Nucleus accumbens (tissue), 56 donors: ENCODE measurements at places on chromosomes 7 and 10.

DNA sequence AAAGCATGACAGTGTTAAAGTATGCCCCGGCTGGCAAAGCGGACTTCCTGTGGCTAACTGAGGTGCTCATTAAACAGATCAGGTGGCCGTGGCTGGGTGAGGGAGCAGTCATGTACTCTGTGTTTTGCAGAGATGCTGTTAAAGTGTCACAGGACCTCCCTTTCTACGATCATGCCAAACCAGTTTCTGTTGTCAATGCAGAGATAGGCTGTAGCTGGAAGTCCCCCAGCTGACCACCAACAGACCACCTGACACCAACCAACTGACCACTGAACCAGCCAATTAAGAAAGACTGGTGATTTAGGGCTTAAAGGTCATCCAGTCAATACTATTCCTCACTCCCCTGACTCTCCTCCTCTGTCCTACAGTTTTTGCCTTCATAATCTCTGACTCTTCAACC is 431.1 kb upstream of the LRGUK start:
- no peak for DNase-seq

- no peak for DNase-seq
These were observed 25.7 kb upstream of the LRRC4 start for GRCh38 chr7:128056901-128057300.

DNA sequence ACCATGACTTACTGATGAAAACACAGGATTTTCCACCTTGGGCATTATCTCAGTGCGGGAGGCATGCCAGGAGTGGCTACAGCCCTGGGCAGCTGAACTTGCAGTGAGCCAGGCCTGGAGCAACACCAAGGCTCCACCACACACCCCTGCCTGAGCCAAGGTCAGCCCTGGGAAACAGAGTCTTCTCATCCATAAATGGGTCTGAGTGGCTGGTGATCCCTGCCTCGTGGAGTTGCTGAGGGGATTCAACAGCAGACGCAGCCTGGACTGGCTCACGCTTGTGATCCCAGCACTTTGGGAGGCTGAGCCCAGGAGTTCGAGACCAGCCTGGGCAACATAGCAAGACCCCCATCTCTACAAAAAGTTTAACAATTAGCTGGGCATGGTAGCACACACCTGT is 32.2 kb downstream of the SPOCK2 start:
- no peak for DNase-seq

DNA sequence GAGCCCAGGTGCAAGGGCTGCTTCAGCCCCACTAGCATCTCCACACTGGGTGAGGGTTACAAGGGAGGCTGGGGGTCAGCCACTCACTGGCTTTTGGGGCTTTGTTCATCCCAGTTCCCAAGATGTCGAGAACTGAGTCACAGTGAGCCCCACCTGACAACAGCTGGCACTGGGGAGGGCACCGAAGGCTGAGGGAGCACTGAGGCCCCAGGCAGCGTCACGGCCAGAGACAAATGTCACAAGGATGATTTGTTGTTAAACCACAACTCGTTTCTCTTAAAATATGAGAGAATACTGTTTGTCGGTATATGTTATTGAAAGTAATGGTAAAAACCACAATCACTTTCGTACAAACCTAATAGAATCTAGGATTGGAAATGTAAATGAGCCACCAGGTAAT is 219.9 kb downstream of the CELF2 start:
- no peak for DNase-seq

DNA sequence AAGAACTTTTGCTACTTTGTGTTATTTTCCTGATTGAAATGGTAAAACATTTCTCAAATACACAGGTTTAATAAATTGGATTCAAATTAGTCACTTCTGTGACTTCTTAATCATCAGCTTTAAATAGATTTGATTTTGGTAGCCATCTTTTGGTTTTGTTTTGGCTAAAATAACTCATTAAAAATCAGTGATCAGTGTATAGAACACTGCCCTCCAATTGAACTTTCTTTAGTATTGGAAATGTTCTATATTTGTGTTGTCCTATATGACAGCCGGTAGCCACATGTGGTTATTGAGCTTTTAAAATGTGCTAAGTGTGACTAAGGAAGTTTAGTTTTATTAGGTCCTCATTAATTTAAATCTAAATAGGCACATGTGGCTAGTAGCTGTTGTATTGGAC is 50.4 kb downstream of the GLCCI1 start:
- no peak for DNase-seq

DNA sequence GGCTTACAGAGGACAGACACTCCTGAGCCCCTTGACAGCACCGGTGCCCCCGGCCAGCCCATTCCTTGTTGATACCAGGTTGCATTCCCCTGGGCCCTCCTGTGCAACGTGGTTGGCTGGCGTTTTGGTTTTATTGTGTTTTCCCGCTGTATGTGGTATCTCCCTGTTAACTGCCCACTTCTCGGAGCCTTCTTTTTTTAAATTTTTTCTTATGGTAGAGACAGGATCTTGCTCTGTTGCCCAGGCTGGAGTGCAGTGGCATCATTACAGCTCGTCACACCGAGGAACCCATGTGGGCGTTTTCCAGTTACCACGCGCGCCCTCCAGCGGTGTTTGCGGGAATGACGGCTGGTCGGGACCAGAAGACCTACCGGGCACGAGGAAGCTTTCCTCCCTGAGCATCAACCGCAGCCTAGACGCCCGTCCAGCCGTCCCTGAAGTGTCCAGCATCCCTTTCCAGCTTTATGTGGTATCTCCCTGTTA is 16.9 kb upstream of the ZFAND2A start:
- no peak for DNase-seq

- DNase-seq = no peak
These were observed 16.6 kb upstream of the ITIH2 start for GRCh38 chr10:7686351-7687171.

- DNase-seq = no peak
These were observed 182.7 kb upstream of the PRPS1L1 start for GRCh38 chr7:18210377-18210776.

GRCh38 chr7:135537905-135538304 is 19.8 kb upstream of the NUP205 start:
- DNase-seq = no peak
